Large intestine (tissue), 12 donors: ENCODE measurements at places on chromosomes 11 and 22. TPM values are rescaled to one million over a fixed set of nuclear protein-coding genes. Genes with fewer than 3 reads are reported as not detected.

- no peak overlapping the region for H3K27ac ChIP-seq
- H3K36me3 ChIP-seq, result peaks cover 39% of the 10 kb centered on the region
- DNase-seq, result no peak
- no peak overlapping the region for H3K4me3 ChIP-seq
Observed at GRCh38 chr11:227824-228379, 8.2 kb downstream of the SIRT3 start.

GRCh38 chr11:14702760-14703159 is 59.2 kb downstream of the PDE3B start:
- H3K36me3 ChIP-seq, result no peaks in the 10 kb centered on the region
- H3K4me1 ChIP-seq, result no peaks in the 10 kb centered on the region
- no peak overlapping the region for H3K4me3 ChIP-seq
- DNase-seq, result no peak

Gene MFRP
- polyA plus RNA-seq, result 0.01 TPM

Gene NXPE1
- polyA plus RNA-seq, result 0.07 TPM

DNA sequence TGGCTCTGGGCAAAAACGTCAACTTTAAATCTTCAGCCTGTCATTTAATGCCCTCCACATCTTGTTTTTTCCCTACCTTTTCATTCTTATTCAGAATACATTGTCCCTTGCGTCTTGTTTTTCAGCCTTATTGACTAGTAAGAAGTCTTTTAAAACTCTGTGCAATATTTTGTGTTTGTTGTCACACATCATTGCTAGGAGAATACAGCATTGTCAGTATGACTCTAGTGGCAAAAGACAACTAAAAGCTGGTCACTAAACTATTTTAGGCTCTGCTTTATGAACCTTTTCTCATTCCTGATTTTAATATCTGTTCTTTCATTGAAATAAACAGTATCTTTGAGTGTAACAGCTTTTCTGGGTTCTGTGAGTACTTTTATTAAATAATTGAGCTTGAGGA is 447.8 kb upstream of the CCDC179 start:
- H3K36me3 ChIP-seq, result no peaks in the 10 kb centered on the region
- no peaks in the 10 kb centered on the region for H3K4me1 ChIP-seq
- no peaks in the 10 kb centered on the region for H3K27me3 ChIP-seq
- H3K4me3 ChIP-seq, result no peak overlapping the region
- no peak for DNase-seq

GRCh38 chr11:110429731-110430266 is at the start of gene FDX1:
TSS of gene FDX1 (plus strand) at chr11:110429948. CDS start at chr11:110430121, 173 bp downstream.
- peak within 1 kb of the TSS; percentile 74 for H3K4me3 ChIP-seq
- H3K36me3 ChIP-seq, result no peaks in the 10 kb centered on the region
- peak; percentile 74 for DNase-seq
- peak within 1 kb of the TSS; percentile 90 for H3K27ac ChIP-seq
- H3K27me3 ChIP-seq, result no peaks in the 10 kb centered on the region

DNA sequence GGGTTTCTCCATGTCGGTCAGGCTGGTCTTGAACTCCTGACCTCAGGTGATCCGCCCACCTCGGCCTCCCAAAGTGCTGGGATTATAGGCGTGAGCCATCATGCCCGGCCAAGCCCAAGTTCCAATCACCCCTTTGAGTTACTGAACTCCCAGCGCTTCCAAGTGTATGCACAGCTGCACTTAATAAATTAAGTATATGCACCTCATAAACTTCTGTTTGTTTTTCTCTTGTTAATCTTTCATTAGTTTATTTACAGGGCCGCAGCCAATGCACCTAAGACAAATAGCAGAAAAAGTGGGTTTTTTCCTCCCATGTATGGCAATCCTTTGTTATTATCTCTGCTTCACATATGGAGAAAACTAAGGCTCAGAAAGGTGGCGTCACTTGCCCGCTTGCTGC is 21.3 kb downstream of the SYN3 start:
- no peak overlapping the region for H3K27ac ChIP-seq
- no peaks in the 10 kb centered on the region for H3K36me3 ChIP-seq
- H3K4me1 ChIP-seq, result no peaks in the 10 kb centered on the region
- H3K27me3 ChIP-seq, result peaks cover 21% of the 10 kb centered on the region
- DNase-seq, result no peak

GRCh38 chr11:3124821-3125220 is 40.3 kb downstream of the OSBPL5 start:
- H3K4me1 ChIP-seq, result no peaks in the 10 kb centered on the region
- H3K27me3 ChIP-seq, result no peaks in the 10 kb centered on the region
- H3K27ac ChIP-seq, result no peak overlapping the region
- peaks cover 53% of the 10 kb centered on the region for H3K36me3 ChIP-seq
- no peak overlapping the region for H3K4me3 ChIP-seq
- DNase-seq, result no peak

GRCh38 chr11:2158296-2158737 is 2.7 kb downstream of the INS start:
- no peak overlapping the region for H3K4me3 ChIP-seq
- no peaks in the 10 kb centered on the region for H3K4me1 ChIP-seq
- H3K36me3 ChIP-seq, result no peaks in the 10 kb centered on the region

GRCh38 chr22:49480896-49481658 is 346.6 kb downstream of the BRD1 start:
- no peaks in the 10 kb centered on the region for H3K4me1 ChIP-seq
- peaks cover 28% of the 10 kb centered on the region for H3K27me3 ChIP-seq
- H3K4me3 ChIP-seq, result no peak overlapping the region
- H3K36me3 ChIP-seq, result no peaks in the 10 kb centered on the region
- H3K27ac ChIP-seq, result no peak overlapping the region

DNA sequence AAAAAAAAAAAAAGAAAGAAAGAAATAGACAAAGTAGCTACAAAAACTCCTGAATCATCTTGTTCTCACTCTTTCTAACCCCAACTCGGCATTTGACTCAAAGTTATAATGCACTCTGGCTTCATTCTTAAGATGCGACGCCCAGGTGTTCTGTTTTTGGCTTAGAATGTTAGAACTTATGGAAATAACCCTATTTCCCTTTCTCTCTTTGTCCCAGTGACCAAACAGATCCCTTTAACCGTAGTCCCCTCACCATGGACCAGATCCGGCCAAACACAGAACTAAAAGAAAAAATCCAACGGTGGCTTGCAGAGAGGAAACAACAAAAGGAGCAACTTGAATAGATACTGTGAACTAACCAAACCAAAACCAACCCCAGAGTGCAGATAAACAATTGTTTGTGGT is 5.3 kb upstream of the ATP5MG start:
- no peak for DNase-seq
- no peaks in the 10 kb centered on the region for H3K27me3 ChIP-seq
- peaks cover 4% of the 10 kb centered on the region for H3K4me1 ChIP-seq

Gene MCHR1
- 0.09 TPM for polyA plus RNA-seq

Gene OR52H1
- not detected for polyA plus RNA-seq

Gene KRTAP5-8
- polyA plus RNA-seq, result 0.09 TPM

- no peaks in the 10 kb centered on the region for H3K36me3 ChIP-seq
- no peak overlapping the region for H3K4me3 ChIP-seq
- H3K27ac ChIP-seq, result no peak overlapping the region
- no peaks in the 10 kb centered on the region for H3K27me3 ChIP-seq
- no peak for DNase-seq
- no peaks in the 10 kb centered on the region for H3K4me1 ChIP-seq
Observed at GRCh38 chr22:42236848-42237247, 33.6 kb downstream of the TCF20 start.

DNA sequence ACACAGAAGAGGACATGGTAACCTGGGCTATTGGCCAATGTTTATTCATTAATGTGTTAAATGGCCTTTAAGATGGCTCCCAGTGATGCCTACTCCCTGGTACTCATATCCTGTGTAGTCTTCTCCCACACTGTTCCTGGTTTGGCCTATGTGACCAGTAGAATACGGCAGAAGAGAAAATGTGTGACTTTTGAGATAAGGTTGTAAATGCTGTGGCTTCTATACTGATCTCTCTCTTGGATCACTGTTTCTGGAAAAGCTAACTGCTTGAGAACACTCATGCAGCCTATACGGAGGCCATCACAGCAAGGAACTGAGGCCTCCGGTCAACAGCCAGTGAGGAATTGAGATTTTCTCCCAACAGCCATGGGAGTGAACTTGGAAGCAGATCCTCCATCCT is 24.1 kb downstream of the MAML2 start:
- H3K4me3 ChIP-seq, result no peak overlapping the region
- no peaks in the 10 kb centered on the region for H3K27me3 ChIP-seq
- H3K36me3 ChIP-seq, result peaks cover 5% of the 10 kb centered on the region
- DNase-seq, result no peak
- no peak overlapping the region for H3K27ac ChIP-seq

- H3K4me3 ChIP-seq, result no peak overlapping the region
- no peaks in the 10 kb centered on the region for H3K36me3 ChIP-seq
- H3K27me3 ChIP-seq, result no peaks in the 10 kb centered on the region
- no peak overlapping the region for H3K27ac ChIP-seq
- H3K4me1 ChIP-seq, result no peaks in the 10 kb centered on the region
- DNase-seq, result no peak
Observed at GRCh38 chr11:38503876-38504275, 1905.8 kb upstream of the RAG2 start.

GRCh38 chr22:47180796-47181195 is 418.3 kb downstream of the TBC1D22A start:
- no peak overlapping the region for H3K4me3 ChIP-seq
- no peaks in the 10 kb centered on the region for H3K36me3 ChIP-seq
- H3K4me1 ChIP-seq, result no peaks in the 10 kb centered on the region
- no peak for DNase-seq
- H3K27me3 ChIP-seq, result no peaks in the 10 kb centered on the region
- no peak overlapping the region for H3K27ac ChIP-seq

Gene SLC5A12
- 205 TPM for polyA plus RNA-seq

DNA sequence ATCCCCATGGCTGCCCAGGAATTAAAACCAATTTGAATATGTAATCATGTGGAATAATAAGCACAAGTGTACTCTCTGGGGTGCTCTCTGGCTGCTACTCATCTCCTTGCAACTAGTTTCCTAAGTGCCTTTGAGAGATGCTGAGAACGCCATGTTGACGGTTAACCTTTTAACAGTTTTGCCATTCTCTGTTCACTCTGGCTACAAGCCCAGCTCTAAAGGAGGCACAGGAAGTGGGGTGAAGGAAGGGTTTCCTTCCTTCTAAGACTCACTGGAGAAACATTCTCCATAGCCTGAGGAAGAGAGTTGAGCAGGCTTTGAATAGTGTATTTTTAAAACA is 122.0 kb upstream of the ZC3H12C start:
- H3K4me1 ChIP-seq, result no peaks in the 10 kb centered on the region
- no peak overlapping the region for H3K4me3 ChIP-seq
- H3K27ac ChIP-seq, result no peak overlapping the region

DNA sequence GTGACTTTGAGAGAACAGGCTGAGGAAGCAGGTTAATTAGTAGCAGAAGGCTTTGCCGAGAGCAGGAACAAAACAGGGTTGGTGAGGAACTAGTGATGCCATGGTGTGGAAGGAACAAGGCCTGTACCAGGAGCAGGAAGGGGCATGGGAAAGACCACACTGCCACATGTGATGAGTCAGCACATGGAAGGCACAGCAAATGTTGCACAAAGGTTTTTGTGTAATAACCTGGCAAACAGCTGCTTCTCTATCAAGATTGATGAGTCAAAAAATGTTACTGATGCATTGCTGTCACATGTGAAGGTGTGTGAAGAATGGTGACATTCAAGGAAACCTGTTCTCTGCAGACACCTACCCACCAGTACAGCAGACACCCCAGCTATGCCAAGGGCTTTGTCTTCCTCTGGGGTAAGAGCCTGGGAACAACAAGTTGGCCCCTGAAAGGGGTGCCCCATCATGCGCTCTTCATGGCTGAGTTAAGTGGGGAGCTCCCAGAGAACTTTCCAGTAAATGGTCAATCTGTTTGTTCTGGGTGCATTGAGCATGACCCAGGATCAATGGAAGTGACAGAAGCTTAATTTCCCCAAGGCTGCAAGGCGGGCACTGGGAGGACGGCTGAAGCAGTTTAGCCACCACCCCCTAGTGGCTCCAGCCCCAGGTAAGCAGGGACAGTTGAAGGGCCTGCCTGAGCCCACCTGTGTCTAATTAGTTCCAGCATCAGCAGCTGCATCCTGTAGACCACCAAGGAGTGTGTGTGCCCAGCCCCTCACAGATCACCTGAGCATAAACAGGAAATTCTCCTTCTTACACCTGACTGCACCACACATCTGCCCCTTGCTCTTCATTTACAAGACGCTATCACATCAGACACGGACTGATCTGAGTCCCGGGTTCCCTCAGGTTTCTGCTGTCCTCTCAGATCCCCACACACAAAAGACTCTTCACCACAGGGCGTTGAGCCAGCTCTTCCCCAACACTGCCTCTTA is 47.6 kb downstream of the GGTLC2 start:
- H3K4me1 ChIP-seq, result peaks cover 22% of the 10 kb centered on the region
- H3K27me3 ChIP-seq, result no peaks in the 10 kb centered on the region
- no peak for DNase-seq
- H3K36me3 ChIP-seq, result no peaks in the 10 kb centered on the region

GRCh38 chr22:27571463-27572277 is 229.9 kb downstream of the MN1 start:
- H3K4me1 ChIP-seq, result peaks cover 5% of the 10 kb centered on the region
- no peak for DNase-seq
- no peak overlapping the region for H3K27ac ChIP-seq

Gene ELFN2
- polyA plus RNA-seq, result 0.27 TPM

GRCh38 chr22:28148816-28149465 is 229.9 kb upstream of the PITPNB start:
- H3K27me3 ChIP-seq, result no peaks in the 10 kb centered on the region
- H3K36me3 ChIP-seq, result no peaks in the 10 kb centered on the region
- H3K4me3 ChIP-seq, result no peak overlapping the region

Gene APOBEC3B
- 3.8 TPM for polyA plus RNA-seq

DNA sequence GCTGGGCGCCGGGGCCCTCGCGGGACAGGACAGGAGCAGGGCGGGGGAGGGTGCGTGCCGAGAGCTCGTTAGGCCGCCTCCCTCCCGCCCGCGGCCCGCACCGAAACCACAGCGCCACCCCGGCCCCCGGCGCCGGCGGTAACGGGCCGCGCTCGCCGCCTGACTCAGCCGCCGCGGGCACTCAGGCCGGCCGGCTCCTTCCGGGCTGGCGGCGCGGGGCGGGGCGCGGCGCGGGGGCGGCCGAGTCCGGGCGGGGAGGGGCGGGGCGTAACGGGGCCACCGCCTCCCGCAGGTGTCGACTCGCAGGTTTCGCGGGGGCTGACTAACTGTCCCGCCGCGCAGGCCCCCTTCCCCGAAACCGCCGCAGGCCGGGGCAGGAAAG is at the start of gene AP5B1:
AP5B1 (minus strand) TSS at position 207 of the 382 bp plus-strand sequence. CDS start 385 bp downstream, outside the sequence.
- H3K27me3 ChIP-seq, result peaks cover 7% of the 10 kb centered on the region
- DNase-seq, result no peak
- peaks cover 29% of the 10 kb centered on the region for H3K4me1 ChIP-seq
- peaks cover 34% of the 10 kb centered on the region for H3K36me3 ChIP-seq
- peak within 1 kb of the TSS; percentile 85 for H3K27ac ChIP-seq
- H3K4me3 ChIP-seq, result peak within 1 kb of the TSS; percentile 97

- H3K4me1 ChIP-seq, result peaks cover 17% of the 10 kb centered on the region
- H3K4me3 ChIP-seq, result no peak overlapping the region
- no peak for DNase-seq
- H3K36me3 ChIP-seq, result no peaks in the 10 kb centered on the region
- no peak overlapping the region for H3K27ac ChIP-seq
- no peaks in the 10 kb centered on the region for H3K27me3 ChIP-seq
Observed at GRCh38 chr11:19954899-19955298, 205.4 kb downstream of the DBX1 start.
